Activated T-cell treated with anti-CD3 and anti-CD28 coated beads, Interleukin-2, amount 50 U/mL, for 1 hour (primary cell): ENCODE measurements at places on chromosomes 5 and 9.

DNA sequence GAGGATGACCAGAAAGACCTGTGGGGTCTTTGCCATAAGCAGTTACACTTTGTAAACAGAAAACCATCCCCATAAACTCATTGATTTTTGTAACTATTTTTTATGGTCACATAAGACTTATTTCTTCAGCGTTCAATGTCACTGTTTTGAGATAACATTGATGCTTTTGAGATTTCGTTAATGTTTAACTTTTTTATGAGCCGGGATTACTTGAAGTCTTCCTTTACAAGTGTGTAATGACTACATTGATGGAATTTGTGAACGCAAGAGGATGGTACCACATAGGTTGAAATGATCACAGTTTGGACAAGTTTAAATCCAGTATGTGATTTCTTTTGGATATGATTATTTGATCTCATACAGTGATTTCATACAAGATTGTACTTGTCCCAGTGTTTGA, 1.8 kb downstream of the SLC12A2 start:
- DNase-seq: no peak

- DNase-seq: no peak
Measured at GRCh38 chr9:120876842-120877240, at the start of gene PHF19. TSS of gene PHF19 (minus strand) at chr9:120877188. CDS start at chr9:120874741, 2,447 bp downstream.

GRCh38 chr9:2180154-2180553, 165.0 kb downstream of the SMARCA2 start:
- DNase-seq: no peak

GRCh38 chr9:469672-470551, 255.2 kb downstream of the DOCK8 start:
- DNase-seq: peak; percentile 94

GRCh38 chr5:169350759-169351240, 49.9 kb upstream of the SLIT3 start:
- no peak for DNase-seq

GRCh38 chr9:121331992-121332685, 37.9 kb downstream of the STOM start:
- DNase-seq: no peak

GRCh38 chr5:165508286-165508685, 2002.9 kb downstream of the MAT2B start:
- DNase-seq: no peak

- DNase-seq: no peak
Measured at GRCh38 chr5:102932781-102933180, 177.7 kb downstream of the PAM start.

DNA sequence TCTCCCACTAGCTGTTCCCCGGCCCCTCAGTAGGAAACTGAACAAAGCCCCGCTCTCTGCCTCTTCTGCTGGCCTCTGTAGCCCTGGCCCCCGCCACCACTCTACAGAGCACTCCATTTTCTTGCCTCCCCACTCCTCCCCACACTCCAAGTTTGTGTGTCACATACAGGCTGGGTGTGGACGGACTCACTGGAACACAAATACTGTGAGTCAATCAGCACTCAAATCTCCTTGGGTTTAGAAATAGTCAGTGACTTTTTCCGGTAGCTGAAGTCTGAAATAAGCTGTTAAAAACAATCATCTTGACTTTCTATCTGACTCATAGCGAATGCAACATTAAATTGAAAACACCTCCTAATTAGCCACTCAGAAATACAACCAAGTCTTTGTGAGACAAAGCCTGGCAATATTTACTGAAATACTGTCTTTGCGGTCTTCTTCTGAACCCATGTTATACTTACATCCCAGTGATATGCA, 122.5 kb downstream of the LHFPL2 start:
- no peak for DNase-seq

DNA sequence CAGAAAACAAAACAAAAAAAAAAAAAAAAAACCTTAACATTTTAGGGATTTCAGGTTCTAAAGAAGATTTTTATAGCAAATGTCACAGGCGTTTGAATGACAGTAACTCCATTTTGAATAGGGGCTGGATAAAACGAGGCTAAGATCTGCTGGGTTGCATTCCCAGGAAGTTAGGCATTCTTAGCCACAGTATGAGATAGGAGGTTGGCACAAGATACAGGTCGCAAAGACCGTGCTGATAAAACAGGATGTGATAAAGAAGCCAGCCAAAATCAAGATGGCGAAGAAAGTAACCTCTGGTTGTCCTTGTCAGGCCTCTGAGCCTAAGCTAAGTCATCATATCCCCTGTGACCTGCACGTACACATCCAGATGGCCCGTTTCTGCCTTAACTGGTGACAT, 425.6 kb upstream of the PTPRD start:
- no peak for DNase-seq

DNA sequence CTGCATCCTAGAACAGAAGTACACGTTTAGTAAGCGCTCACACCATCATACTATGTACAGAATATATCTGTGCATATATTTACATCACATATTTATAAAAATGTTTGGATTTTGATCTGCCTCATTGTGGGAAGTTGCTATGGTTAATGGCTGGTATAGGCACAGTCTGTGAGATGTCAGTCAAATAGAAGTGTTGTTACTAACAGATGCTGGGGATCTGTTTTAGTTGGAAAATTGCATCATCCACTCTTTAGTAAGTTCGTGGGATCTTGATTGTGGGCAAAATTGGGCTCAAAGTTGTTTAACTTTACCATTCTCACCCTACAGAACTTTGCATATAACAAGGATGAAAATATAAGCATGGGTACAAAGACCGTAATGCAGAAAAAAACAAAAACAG, 76.4 kb upstream of the DPYSL3 start:
- DNase-seq: no peak

DNA sequence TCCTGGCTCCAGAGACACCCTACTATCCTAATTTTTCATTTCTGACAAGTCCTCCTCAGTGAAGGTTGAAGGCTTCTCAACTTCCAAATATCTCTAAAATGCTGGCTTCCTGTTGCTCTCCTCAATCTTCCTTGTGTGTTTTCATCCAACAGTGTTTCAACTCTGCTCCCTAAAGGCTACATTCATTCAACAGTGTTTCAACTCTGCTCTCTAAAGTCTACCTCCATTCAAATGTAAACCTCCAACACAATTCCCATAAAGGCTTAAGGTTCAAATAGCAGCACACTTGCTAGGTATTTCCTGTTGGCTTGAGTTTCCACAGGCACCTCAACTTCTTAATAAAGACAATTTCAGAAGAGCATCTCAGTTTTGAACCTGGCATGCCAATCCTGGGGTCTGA, 164.8 kb downstream of the HINT1 start:
- DNase-seq: no peak

DNA sequence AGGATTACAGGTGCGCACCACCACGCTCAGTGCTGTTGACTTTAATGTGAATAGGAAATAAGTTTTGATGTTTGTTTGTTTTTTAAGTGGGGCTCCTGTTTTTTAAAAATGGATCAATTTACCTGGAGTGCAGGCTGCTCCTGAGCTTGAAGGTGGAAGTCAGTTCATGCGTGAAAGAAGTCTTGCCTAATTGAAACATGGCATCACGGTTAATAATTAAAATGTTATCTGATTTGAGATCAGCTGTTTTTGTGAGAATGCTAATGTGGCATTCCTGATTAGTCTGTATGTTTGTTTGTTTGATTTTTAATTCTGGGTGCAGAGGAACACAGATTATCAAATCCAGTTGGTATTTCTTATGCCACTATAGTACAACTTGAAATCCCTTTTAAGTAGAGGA, 6.5 kb downstream of the SFXN1 start:
- DNase-seq: no peak

DNA sequence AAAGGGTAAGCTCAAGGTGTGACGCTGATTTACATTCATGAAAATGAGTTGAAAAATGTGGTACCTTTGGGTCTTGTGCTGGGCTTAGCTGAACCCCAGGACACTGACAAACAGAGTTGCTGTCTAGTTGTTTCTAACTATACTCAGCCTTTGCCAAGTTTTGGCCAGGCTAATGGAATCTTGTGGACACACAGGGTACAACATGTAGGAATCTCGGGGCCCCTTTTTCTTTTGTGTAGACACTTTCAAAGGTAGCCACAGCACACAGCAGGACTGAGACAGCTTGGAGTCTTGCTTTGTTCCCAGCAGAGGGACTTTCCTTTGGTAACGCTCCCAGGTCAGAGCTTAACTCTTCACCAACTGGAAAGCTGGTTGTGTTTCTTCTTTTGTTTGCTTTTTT, 7.8 kb downstream of the LIX1 start:
- no peak for DNase-seq

- no peak for DNase-seq
Measured at GRCh38 chr5:134328619-134329018, 38.4 kb downstream of the CDKL3 start.

DNA sequence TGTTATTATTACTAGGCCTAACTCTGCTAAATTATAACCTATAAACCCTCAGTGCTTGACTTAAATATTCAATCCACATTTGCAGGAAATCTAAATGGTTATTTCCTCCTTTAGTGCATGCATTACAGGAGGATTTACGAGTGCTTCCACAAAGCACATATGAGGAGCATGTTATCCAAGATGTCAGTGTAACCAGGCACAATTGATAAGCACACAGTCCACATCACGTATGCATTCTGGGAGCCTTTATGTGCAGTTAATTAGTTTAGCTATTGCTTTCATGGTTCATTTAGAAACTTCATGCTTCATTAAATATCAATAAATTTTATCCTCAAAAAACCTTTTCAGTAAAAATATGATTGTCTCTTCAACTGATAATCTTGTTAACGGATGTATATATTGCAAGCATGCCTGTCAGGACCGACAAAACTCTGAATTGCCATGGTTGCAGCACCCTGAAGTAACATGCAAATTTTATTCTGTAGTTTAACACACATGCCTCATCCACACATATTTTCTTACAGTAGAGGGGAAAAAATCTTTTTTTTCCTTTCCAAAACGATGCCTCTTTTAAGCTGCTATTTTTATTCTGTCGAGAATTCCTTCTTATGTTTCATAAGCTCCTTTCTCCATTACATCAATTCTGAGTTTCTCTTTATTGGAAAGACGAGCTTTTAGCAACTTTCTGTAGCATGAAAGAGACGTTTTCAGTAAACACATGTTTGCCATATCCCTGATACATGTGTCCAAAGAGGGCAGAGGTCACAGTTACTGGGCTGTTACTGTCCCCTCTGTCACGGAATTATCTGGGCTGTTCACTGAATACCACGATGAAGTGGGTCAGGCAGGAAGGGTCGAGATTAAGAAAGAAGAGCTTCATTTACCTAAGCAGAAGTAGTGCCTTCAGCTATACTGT, 142.0 kb downstream of the GLIS3 start:
- DNase-seq: no peak

- DNase-seq: no peak
Measured at GRCh38 chr9:86549920-86550319, 195.7 kb upstream of the TUT7 start.

GRCh38 chr5:133316346-133317343, 264.8 kb downstream of the HSPA4 start:
- DNase-seq: no peak

GRCh38 chr5:171309276-171310211, 496 bp downstream of the TLX3 start:
- DNase-seq: no peak

- no peak for DNase-seq
Measured at GRCh38 chr9:129198319-129199043, 20.4 kb upstream of the IER5L start.

GRCh38 chr5:91366551-91366950, 16.6 kb downstream of the ARRDC3 start:
- no peak for DNase-seq

DNA sequence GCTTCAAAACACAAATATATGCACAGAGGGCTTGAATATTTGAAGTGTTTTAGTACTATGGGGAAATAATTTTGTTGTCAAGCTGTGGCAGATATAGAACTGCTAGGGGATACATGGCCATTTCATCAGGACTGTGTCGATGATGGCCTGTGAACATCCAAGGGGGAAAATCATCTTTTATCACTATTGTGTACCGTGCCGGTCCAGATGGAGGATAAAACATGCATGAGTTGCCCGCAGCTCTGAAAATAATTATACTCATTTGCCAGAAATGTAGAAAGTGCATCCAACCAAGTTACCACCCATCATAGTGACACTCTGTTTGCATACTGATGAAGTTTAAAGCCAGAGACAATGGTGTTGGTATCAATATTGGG, 405.9 kb downstream of the ZSWIM6 start:
- DNase-seq: no peak

DNA sequence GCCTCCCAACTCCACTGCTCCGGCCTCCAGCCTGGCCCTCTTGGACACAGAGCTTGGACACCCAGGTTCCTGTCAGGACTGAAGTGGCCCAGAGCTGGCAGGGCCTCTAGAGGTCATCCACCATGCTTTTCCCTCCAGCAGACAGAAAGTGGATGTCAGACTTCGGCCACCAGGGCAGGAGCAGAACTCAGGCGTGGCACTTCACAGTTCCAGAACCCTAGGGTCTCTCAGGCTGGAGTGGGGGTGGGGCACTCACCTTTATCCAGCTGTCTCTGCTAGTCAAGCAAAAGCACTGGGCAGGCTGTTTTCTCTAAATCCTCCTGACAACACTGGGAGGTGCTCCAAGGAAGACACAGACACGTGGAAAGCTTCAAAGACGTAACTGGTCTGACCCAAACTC, 35.6 kb upstream of the N4BP3 start:
- no peak for DNase-seq

- DNase-seq: no peak
Measured at GRCh38 chr5:39569857-39570256, 145.1 kb upstream of the DAB2 start.

DNA sequence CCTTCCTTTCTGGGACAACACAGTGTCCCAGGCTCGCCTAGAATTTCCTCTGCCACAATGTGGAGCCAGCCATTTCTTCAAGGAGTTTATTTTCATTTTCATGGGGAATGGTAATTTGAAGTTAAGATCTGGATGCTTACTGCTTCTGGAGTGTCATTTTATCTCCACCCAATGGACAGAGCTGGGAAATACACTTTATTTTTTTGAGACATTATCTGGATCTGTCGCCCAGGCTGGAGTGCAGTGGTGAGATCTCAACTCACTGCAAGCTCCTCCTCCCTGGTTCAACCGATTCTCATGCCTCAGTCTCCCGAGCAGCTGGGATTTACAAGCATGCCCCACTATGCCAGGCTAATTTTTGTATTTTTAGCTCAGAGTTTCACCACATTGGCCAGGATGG, 12.7 kb upstream of the THG1L start:
- no peak for DNase-seq

DNA sequence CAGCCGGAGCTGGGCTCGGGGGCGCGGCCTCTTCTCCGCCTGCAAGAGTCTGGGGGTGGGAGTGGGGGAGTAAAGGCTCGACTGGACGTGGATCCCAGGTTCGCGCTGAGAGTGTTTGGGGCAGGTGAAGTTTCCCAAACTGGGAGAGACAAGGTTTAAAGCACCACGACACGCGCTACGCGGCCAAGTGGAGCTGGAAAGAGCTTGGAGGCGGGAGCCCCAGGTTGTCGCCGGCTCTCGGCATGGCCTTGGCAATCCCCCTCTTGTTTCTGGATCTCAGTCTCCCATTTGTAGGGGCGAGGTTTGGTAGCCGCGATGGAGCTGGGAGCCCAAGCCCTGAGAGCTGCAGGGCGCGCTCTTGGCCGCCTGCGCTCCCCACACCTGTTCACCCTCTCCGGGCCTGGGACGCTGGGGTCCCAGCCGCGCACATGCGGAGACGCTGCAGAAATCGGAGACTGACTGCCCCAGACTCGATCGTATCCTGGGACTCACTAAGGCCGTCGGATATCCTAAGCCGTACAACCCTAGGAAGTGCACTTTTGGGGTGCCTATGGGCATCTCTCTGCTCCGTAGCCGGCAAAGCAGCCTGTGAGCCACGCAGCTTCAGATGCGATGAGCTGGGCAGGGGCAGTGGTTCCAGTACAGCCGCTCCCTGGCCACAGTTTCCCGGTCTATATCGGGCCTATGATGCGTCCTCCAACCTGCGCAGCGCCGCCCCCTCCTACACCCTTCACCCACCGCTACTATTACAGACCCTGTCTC, 937 bp downstream of the TMOD1 start:
- peak; percentile 23 for DNase-seq
